Activated CD4-positive, alpha-beta T cell treated with anti-CD3 and anti-CD28 coated beads, Interleukin-2, amount 50 U/mL, for 1 hour (primary cell): ENCODE measurements at places on chromosomes 11 and 22.

DNA sequence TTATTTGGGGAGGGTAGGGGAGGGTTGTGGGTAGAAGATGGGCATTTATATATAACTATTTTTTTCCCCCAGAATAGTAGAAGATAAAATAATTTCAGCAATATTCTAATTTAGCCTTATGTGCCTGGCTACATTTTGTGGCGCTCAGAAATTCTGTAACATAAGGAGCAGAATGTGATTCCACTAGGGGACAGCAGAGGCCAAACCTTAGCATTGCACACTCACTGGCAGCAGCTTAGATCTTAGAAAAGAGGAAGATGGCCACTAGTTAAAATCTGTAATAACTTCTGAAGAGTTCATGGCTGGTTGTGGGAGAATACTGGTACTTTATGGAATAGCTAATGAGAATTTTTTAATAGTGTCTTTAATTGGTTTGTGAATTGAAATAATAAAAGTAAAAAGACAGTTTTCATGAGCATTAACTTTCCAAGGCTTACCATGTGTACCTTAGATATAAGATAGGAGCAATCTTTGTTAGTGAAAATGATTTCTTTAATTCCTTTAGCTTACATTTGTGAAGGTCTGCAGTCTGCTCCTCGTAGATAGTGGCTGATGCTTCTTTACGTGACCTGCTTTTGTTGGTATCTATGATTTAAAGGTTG, 33.1 kb downstream of the DDX10 start:
- peak; percentile 13 for DNase-seq

GRCh38 chr22:50606165-50606945, 5.8 kb downstream of the MAPK8IP2 start:
- no peak for DNase-seq

DNA sequence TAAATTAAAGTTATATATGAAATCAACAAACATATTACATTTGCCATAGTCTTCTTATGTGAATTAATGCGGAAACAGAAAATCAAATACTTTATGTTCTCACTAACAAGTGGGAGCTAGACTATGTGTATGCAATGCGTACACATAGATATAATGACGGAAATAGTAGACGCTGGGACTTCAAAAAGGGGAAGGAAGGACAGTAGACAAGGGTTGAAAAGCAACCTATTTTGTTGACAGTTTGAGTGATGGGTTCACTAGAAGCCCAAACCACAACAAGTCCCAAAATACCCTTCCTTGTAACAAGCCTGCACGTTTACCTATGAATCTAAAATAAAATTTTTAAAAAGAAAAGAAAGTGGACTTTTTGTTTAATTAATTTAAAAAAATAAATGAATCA, 430.8 kb upstream of the CNTN5 start:
- no peak for DNase-seq

GRCh38 chr11:96194581-96195374, 148.2 kb downstream of the MAML2 start:
- no peak for DNase-seq

DNA sequence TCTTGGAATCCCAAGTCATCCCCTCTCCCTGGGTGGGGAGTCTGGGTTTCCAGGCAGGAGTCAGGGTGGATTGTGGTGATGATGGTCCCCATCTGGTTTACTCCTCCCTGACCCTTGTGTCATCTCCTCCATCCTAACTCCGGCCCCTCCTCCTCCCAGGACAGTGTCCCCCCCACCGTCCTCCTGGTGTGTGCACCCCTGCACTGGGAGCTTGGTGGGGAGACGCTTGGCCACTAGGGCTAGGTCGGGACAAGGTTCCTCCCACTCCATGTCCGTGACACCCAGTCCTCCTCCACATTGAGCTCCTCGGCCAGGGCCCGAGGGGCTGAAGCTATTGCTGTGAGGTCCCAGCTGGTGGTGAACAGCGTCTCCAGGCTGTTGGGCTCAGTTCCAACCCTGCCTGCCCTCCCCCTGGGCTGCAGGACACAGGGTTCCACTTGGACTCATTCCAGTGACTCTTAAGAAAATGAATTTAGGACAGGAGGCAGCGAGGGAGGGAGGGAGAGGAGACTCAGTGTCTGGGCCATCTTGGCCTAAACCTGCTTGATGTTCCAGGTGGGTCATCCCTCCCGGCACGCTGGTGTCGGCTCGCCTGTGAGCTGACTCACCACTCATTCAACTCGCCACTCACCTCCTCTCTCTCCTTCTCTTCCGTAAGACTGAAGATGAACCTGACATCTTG, 433.2 kb downstream of the TBC1D22A start:
- no peak for DNase-seq
